ENCODE measurements at places on chromosomes 4 and X.

DNA sequence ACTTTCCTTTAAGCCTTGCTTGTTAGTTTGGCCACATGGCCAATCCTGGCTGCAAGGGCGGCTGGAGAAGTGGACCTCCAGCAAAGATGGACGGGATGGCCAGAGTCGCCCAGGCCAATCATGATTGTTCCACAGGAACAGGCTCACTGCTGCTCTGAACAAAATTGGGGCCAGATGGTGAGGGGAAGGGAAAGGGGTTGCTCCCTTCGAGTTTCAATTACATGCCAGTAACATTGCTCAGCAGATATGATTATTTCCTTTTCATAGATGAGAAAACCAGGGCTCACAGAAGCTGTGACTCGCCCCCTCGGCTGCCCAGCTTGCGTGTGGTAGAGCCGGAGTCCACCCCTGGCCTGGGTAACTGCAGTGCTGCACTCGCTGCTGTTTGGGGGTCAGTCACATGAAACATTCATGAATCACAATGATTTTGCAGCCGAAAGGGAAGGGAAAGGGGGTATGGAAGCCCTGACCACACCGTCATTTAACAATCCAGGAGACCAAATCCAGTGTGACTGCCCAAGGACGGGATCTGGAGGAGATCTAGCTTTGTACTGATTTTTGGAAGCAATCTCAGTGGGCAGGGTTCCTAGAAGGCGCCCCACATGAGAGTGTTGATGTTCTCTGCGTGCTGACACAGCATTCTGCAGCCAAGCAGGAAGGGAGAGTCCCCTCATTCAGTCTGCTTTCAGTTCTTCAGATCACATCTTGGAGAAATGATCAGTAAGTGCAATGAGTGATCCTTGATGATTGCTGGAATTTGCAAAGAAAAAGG is 77.3 kb upstream of the MSX1 start:
- no peak for DNase-seq

DNA sequence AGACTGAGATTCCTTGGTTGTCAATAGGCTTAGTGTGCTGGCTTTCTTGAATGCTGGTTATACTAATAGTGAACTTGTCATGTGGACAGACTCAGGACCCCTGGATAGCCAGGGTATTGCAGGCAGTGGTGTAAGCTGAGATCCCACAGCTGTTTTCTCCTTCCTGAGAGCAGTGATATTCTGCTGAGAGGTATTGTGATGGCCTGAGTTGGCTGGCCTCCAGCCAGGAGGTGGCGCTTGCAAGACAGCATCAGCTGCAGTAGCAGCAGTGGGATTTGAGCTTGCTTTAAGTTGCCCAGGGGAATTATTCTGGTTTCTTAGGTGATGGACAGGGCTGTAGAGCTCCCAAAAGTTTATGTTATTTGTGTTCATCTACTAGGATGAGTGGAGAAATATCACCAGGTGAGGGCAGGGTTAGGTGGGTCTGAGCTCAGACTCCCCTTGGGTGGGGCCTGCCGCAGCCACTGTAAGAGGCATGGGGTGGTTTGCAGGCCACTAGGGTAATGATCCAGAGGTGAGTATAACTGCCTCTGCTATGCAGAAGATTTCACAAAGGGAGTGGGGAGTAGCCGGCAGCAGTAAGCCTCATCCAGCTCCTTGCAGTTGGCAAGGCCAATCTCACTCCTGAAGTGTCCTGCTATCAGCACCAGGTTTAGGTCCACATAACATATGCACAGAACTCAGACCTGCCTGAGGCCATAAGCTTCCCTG is 66.2 kb downstream of the IL15 start:
- DNase-seq, result no peak

GRCh38 chr4:13129095-13129494 is 355.0 kb downstream of the RAB28 start:
- DNase-seq, result no peak

DNA sequence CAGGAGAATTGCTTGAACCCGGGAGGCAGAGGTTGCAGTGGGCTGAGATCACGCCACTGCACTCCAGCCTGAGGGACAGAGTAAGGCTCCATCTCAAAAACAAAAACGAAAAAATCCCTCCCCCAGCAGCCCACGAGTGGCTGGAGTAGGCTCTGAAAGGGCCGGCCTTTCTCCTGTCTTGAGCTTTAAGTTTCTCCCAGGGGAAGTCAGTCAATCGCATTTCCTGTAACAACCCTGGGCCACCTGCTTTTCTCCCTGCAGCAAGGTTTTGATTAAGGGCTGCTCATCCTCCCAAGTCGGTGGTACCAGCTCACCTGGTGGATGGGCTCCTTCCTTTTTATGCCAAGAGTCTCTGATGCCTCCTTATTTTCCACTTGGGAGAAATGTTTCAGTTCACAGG is 2.0 kb upstream of the NYX start:
- DNase-seq, result no peak

DNA sequence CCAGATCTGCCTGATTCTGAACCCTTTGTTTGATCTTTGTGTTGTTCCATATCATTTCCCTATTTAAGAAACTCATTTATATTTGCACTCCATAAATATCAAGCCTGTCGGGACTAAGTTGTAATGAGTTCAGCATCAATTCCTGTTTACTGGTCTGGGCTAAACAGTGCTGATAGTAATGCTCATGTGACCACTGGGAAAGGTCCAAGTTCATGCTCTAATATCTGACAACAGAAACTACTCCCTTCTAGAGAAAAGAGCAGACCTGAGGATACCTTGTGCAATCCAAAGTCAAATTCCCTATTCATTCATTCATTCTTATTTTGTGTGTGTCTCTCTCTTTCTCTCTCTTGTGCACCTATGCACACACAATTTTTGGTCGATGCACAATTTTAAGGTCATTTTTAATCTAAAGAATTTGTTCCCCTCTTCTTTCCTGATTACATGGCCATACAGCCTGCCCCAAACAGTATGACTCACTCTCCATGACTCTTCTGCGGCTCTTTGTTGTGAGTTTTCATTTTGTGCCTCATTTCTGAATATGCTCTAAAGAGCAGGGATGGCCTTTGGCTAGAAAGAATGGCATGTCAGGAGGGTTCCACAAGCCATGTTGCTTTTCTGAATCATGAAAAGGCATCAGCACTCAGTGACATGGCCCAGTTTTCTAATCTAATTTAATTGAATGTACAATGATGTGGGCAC is 664.3 kb downstream of the RPA4 start:
- DNase-seq, result no peak

- DNase-seq, result no peak
Observed at GRCh38 chrX:15343075-15343476, 7.8 kb upstream of the PIGA start.
